A549 treated with RU486 at 1 μM for 4 hours (cell line): ENCODE measurements at places on chromosomes 7 and 10. TPM values are rescaled to one million over a fixed set of nuclear protein-coding genes. Genes with fewer than 3 reads are reported as not detected.

The OR6V1 gene
- not detected in 5 replicates for total RNA-seq

The GPR15LG gene
- total RNA-seq: not detected in 5 replicates

The MYH16 gene
- 0.51 to 0.77 TPM (median 0.66 TPM) in 5 replicates for total RNA-seq

The TMEM178B gene
- 1.1 to 1.7 TPM (median 1.4 TPM) in 5 replicates for total RNA-seq

The GATAD1 gene
- total RNA-seq: 14.5 to 20.3 TPM (median 19.1 TPM) in 5 replicates

The HKDC1 gene
- total RNA-seq: 15.2 to 21.3 TPM (median 17.1 TPM) in 5 replicates

The VPS50 gene
- total RNA-seq: 4.8 to 6.6 TPM (median 5.5 TPM) in 5 replicates

The CCAR1 gene
- total RNA-seq: 56.3 to 82.1 TPM (median 68.2 TPM) in 5 replicates

The ENKUR gene
- total RNA-seq: 0.20 to 0.41 TPM (median 0.22 TPM) in 4 of 5 replicates, not detected in the other

The C10orf105 gene
- total RNA-seq: not detected in 5 replicates

The MSS51 gene
- total RNA-seq: 0.36 to 0.79 TPM (median 0.41 TPM) in 5 replicates

The PWWP2B gene
- total RNA-seq: 11.6 to 19.1 TPM (median 17.8 TPM) in 5 replicates

The NPFFR1 gene
- 0.01 TPM in 1 of 5 replicates, not detected in the others for total RNA-seq

The PNLIPRP3 gene
- not detected in 5 replicates for total RNA-seq
